ENCODE measurements at places on chromosomes 4 and X.

- DNase-seq = no peak
Observed at GRCh38 chrX:123217077-123217476, 33.0 kb downstream of the GRIA3 start.

DNA sequence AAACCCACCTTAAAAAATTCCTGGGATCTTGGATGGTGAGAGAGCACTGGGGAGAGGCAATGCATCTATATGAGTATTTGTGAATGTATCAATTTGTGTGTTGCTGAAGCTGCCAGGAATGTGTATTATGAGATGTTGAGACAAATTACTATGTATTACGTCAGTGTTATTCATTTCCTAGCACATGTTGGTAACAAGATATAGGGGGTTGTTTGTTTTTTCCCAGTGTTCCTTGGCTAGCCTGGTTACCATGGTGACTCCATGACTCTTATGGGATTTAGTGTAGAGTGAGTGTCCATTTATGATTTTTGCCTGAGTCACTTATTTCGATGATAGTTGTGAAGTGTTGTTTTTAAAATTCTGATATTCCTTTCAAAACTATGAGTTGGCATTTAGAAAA lies 65.6 kb downstream of the RAB40A start:
- DNase-seq = no peak

DNA sequence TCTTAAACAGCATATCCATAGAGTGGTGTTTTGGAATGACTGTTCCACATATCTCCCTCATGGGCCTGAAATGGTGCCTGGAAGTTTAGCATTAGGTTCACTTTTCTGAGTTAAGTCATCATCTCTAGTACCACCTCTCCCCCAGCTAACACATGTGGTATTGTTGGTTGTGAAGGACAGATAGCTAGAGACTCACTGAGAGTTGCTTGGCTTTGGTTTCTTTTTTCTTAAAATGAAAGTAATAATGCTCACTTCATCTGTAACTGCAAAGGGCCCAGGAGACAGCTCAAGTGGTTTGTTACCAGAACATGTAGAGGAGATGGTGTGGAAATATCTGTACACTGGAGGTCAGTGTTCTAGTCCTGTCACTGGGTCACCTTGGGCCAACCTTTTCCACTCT lies 90.9 kb downstream of the EFNB1 start:
- no peak for DNase-seq

DNA sequence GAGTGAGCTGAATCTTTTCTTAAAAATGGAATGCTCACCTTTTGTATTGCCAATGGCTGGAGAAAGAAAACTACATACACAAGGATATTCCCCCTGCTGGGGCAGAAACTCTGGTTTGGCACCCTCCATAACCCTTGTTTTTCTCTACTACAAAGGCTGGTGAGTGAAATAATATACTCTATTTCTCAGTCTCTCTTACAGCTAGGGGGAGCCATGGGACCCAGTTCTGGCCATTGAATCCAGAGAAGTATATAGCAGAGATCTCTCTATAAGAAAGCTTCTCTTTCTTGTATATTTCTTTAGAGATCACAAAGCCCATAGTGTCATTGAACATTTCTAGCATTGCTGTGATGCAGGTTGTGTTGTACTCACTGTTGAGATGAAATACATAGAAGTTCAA lies 49.8 kb downstream of the SMPX start:
- no peak for DNase-seq

DNA sequence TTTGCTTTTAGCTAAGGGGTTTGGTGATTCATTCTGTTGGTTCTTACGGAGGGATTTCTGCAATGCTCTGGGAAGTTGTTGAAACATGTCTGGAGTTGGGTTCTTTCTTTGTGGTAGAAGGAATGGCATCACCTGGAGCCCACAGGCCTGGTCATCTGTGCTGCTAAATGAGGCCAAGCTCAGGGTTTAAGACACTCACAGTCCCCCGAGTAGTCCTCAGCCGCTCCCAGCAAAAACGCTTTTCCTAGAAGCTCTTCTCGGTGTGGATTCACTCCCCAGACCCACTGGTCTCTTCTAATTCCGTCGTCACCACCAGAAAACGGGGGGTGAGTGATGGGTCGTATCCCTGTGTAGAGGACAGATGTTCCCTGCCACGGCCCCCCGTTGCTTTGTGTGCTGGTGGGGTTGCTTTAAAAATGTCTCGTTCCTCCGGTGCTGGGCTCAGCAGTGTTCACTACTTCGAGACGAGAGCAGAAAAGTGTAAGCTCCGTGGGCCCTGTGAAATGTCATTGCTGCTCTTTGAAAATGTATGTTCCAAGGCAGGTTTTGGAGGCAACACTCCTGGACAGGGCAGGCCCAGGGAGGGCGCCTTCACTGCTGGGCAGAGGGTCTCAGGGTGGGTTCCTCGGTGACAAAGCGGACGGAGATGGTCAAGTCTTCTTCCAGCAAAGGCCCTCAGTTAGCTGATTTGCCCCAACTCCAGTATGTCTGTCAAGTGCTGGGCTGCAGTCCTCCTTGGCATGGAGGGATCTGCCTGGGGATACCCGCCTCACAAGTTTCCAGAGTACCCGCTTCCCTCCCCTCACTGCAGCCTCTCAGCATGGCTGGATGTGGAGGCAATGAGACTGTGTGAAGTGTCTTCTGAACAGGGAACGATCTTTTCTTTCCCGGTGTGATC lies 37.3 kb downstream of the PSAPL1 start:
- DNase-seq = no peak

- no peak for DNase-seq
Observed at GRCh38 chr4:140135529-140136088, 18.4 kb downstream of the MAML3 start.

- DNase-seq = no peak
Observed at GRCh38 chrX:56615282-56615681, 51.9 kb downstream of the UBQLN2 start.

GRCh38 chr4:7810783-7811535 lies 128.7 kb downstream of the AFAP1 start:
- DNase-seq = no peak

- DNase-seq = no peak
Observed at GRCh38 chr4:69546134-69546765, 50.5 kb upstream of the UGT2B4 start.
